ENCODE measurements at places on chromosomes 12 and 14.
A peak's percentile ranks its signal among the peaks of the same experiment; 100 is the strongest.

- DNase-seq, result no peak
Observed at GRCh38 chr12:101047652-101048051, 162.4 kb downstream of the SLC5A8 start.

DNA sequence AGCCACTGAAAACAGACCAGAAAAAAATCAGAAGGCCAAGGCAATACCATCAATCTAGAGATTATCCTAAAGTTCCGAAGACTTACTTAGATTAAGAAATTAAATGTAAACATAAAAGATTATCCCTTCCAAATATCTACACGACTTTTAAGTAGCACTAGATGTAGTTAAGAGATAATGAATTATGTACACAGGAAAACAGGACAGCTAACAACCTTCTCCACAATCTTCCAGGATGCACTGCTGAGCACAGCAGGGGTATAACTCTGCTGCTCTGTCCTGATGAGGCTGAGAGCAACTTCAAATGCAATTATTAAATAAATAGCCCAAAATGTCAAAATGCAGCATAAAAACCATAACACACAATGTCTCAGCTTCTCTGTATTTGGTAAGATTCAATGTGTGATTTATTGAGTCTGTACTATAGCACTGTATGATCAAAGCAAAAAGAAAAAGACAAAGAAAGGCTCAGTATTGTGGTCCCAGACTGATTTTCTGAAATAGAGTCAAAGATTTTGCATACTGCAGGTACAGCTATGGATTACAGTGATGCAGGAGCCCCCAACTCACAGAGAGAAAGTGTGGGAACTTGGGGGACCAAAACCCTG lies 56.9 kb downstream of the TMTC1 start:
- DNase-seq, result no peak

GRCh38 chr12:102797528-102797927 lies 119.5 kb downstream of the PAH start:
- no peak for DNase-seq

GRCh38 chr12:22266101-22266500 lies 68.4 kb downstream of the ST8SIA1 start:
- no peak for DNase-seq

- DNase-seq, result no peak
Observed at GRCh38 chr14:67949771-67950170, 130.2 kb downstream of the RAD51B start.

DNA sequence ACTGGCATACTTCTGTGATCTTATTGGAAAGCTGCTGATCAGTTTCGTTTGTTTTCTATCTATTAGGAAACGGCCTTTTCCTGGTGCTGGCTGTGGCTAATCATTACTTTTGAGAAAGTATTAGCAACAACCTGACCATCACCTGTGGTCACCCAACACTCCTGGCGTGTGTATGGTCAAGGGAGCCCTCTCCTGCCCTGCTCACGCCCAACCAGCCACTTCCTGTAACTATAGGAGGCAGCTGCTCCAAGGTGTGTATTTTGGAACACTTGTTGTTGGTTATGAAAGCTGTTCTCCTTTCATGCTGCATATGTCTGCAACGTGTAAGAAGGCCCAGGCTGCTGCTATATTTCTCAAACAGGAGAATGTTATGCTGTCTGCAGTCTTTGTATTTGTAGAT lies 1582.8 kb downstream of the AACS start:
- DNase-seq, result no peak

DNA sequence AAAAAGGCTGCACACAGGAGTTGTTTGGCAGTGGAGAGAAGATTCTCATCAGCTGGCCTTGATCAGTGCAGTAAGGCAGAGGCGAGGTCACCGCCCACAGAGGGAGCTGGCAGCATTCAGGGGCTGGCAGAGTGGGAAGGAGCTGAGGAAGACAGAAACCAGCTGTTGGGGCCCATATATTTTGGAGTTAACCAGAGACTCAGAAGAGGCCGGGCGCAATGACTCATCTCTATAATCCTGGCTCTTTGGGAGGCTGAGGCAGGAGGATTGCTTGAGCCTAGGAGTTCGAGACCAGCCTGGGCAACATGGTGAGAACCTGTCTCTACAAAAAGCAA lies 17.7 kb downstream of the SMCO2 start:
- no peak for DNase-seq

GRCh38 chr12:68231229-68231628 lies 5.6 kb upstream of the IL26 start:
- DNase-seq, result peak; percentile 11

GRCh38 chr12:82805812-82806497 lies 119.2 kb downstream of the TMTC2 start:
- peak; percentile 16 for DNase-seq

DNA sequence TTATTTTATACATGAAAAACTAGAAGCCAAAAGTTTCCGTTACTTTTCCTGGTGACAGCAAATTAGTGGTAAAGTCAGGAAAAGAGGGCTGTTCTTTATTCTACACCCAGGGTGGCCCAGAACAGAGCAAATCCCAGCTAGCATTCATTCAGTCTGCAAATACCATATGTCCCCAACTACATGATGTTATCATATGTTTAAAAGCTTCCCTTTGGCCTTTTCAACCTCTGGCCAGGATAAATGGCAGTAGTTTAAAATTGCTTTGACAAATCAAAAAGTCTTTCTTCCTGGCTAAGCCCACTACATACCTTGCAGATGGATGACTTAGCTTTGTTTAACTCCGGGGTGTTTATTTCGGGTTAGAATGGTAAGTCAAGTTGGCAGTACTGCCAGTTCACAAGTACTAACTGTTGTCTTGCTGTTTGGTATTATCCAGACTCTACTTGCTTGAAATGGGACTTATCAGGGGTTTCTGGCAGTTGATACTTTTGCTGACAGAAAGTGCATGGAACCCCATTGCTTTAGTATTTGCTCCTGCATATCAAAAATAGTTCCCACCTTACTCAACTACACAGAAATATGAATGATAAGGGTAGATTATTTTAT lies 69.7 kb downstream of the PKP2 start:
- DNase-seq, result peak; percentile 17

Measured in choroid plexus epithelial cell (primary cell).